ENCODE measurements at places on chromosomes 16 and 17.
A peak's percentile ranks its signal among the peaks of the same experiment; 100 is the strongest.

- no peak for DNase-seq
Observed at GRCh38 chr17:1896243-1897104, 66.7 kb downstream of the RPA1 start.

GRCh38 chr17:17750881-17751280 is 69.6 kb downstream of the RAI1 start:
- DNase-seq, result no peak

DNA sequence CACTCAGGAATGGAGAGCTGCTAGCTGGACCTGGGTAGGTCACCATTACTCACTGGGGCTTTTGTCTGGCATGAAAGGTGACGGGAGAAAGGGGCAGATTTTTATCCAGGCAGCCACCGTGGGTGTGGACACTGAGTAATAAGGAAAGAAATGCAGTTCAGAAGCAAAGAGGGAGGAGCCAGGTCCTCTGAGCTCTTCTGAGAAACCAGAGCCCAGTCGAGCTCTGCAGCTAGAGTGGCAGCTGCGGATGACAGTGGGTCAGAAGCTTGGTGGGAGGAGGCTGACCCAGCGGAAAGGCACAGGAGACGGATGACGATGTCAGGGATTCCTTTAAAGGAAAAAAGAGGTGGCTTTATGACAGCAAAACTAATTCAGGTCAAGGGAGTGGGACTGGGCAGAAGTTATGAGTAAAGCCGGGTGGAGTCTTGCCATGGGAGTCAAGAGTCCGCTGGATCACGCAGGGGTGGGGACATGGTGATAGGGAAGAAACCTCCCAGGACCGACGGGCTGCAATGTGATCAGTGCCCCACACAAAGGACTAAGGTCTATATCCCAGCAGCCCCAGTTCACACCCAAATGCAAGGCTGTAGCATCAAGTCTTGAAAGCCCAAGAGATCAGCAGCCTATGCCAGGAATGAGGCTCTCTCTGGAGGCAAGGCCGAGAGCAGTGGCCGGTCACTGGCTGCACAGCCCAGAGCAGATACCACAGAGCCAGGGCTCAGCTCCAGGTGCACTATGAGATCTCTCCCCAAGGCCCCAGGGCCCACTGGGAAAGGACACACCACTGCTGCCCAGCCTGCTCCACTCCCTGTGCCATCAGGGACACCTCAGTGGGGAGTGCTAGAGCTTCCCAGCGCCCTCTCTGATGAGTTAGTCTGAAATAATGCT is 6.3 kb upstream of the MNT start:
- no peak for DNase-seq

- DNase-seq, result no peak
Observed at GRCh38 chr16:83273504-83274173, 534.1 kb upstream of the HSBP1 start.

- peak; percentile 89 for DNase-seq
Observed at GRCh38 chr16:592518-593306, 2.8 kb downstream of the RAB40C start.

DNA sequence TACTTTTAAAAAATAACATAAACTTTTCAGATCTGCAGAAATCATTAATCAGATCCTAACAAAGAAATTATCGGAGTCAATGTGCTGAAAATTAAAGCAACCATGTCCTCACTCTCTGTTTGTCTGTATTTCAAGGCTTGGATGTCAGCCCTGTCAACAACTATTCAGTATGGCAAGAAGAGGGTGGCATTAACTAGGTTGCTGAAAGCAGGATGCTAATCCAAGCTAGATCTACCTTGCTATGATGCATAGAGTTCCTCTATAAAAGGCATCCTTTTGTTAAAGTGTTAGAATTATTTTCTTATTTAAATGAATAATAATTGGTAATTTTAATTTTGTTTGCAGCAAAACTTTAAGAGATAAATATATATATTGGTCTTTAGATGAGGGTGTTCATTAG is 800.8 kb downstream of the CDH11 start:
- DNase-seq, result no peak

- DNase-seq, result peak; percentile 15
Observed at GRCh38 chr17:12730931-12731521, 58.3 kb upstream of the ARHGAP44 start.

DNA sequence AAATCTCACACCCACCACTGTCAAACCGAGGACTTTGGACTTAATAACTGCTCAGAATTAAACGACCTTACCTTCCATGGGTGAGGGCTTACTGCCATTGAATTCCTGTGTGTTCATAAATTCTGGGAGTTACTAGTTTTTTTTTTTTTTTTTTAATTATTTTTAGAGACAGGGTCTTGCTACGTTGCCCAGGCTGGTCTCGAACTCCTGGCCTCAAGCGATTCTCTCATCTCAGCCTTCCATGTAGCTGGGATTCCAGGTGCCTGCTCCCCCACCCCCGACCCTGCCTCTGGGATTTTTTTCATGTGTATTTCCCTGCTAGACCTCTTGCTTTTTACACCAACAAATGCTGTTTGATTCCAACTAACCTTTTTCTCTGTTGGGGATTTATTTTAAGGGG is 14.9 kb upstream of the CD300A start:
- DNase-seq, result no peak

GRCh38 chr17:56675876-56676660 is 82.6 kb downstream of the NOG start:
- no peak for DNase-seq

GRCh38 chr17:77423589-77424451 is 283.1 kb downstream of the SEC14L1 start:
- peak; percentile 72 for DNase-seq

All from prostate gland (tissue), 2 donors.